ENCODE measurements at places on chromosomes 7 and 10.

DNA sequence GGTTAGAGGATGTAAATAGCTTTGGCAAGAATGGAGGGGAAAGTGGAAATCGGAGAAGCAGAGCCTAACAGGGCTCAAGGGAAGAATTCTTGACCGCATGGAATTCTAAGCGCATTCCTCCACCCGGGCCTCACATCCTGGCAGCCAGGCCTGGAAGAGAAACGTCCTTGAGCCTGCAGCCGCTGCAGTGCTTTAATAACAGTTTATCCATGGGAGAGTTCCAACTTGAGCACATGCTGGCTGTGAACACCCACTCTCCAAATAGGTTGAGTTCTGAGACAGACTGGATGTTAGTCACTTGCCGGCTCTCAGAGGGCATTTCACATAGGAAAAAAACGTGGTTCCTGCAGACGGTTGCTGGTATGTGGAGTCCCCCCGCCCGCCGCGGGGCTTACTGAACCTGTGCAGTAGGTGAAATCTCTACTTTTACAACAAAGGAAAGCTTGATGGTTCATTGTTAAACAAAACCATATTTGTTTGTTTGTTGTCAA, 61.4 kb upstream of the STEAP1B start:
- no peak for DNase-seq

DNA sequence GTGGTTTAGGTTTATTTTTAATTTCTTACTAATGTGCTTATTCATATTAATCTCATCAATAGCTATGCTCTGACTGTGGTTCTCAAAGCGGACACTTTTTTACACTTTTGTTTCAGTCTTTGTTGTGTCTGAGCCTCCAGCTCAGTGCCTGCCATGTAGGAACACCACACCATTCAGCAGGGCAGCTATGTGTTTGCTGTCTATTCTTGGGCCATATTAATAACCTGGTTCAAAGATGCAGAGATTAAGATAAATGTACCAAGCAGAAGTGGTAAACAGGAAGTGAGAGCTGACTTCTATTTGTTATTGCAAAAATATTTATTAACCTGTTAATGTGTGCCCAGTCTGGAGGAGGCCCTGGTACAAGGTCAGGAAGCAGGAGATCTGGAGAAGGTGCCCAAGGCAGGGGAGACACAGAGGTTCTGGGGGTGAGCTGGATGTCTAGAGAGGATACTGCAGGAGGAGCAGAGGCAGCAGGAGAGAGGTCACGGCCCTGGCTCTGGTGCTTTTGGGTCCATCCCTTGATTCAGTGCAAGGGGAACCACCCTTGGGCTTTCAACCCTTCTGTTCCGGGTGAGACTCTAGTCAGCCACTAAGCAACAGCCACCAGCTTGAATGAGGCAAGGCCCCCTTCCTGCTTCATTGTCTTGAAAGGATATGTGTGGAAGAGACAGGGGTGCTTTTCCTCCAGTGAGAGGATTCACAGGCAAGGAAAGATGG, 1.9 kb downstream of the TBXAS1 start:
- no peak for DNase-seq

DNA sequence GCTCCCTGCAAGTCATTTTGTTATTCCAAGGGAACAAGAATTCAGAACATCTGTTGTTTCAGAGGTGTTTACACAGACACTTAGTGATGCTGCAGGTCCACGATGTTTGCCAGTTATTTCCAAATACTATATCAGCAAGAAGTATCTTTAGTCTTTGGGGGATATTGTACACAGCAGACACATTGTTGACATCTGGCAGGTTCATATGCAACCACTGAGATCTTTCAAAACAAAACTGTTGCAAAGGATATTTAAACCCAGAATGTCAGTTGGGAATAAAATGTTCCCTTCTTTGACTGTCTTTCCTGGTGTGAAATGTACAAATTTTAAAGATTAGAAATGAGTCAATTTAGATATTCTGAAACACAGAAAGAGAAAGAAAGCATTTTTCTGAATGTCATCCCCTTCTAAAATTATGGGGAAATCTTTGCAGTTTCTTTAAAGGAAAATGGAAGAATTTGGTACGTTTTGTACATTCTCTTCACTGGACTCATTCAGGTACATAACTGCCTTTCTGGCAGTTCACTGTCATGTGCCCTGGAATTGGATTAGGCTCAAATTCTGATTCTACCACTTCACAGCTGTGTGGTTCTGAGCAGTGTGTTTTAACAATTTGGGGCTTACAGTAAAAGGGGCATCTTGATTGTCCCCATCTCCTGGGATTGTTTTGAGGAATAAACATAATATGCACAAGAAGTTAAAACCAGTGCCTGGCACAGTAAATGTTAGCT, 40.3 kb upstream of the CELF2 start:
- DNase-seq, result no peak

DNA sequence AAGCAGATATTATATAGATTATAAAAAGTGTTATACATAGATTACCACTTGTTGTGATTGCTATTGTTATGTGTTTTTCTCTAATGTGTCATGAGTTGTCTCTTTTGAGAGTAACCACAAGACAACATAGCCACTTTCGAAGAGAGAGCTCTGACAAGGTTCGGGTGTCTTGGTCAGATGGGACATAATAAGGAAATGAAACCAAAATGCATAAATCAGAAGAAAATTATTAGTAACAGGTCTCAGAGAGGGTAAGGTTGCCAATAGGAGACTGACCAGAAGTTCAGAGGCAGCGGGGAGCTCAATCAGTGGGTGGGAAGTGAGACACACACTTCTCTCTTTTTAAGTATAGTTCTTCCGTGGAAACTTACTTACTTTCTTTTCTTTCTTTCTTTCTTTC, 639.2 kb upstream of the POT1 start:
- no peak for DNase-seq

GRCh38 chr7:200290-200689, 7.9 kb downstream of the FAM20C start:
- DNase-seq, result no peak

DNA sequence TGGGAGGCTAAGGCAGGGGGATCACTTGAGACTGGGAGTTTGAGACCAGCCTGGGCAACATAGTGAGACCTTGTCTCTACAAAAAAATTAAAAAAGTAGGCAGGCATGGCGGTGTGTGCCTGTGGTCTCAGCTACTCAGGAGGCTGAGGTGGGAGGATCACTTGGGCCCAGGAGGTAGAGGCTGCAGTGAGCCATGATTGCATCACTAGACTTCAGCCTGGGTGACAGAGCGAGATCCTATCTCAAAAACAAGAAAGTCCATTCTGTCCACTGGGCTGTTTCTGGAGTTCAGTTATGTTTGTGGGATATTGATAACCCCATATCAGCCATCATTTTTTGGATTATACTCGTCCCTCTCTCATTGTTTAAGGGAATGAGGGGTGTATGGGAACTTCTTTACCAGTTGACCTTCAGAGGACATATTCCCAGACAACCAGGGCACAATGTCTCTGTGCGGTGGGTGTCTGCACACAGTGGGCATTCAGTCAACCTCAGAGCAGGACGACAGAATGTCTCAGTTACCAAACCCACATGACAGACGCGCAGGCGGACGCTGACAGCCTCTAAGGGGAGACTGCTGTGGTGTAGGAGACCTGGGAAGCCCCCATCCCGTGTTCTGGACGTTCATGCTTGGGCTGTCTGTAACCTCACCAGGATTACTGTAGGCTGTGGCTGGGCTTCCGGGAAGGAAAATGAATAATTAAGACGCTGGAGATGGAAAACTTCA, 69.4 kb downstream of the CARD11 start:
- no peak for DNase-seq

DNA sequence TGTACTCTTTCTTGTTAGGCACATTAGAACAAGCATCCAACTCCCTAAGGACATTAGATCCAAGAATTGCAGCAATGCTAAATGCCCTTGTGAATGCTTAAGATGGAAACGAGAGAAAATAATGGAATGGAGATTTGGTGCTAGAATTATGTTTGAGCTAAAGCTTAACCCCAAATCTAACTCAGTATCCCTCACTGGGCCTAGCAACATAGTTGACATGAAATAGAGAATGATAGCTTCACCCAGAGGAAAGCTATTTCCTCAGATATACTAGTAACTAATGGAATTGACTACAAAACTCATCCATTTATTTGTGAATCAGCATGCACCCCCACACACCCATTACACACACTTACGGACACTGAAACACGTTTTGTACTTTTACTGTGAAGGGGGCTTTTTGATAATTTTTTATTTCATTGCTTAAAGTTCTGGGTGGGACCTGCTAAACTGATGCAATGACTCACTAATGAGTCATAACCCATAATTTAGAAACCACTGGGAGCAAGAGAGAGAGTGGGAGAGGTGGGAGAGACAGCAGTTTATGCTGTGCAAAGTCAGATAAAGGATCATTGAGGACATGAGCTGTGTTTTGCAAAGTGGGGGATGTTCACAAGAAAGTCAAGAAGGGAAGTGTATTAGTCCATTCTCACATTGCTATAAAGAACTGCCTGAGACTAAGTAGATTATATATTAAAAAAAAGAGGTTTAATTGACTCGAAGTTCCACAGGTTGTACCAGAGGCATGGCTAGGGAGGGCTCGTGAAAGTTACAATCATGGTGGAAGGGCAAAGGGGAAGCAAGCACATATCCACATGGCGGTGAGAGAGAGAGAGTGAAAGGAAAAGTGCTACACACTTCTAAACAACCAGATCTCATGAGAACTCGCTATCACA, 382.7 kb downstream of the SFMBT2 start:
- DNase-seq, result no peak

GRCh38 chr10:35797187-35797586, 155.1 kb upstream of the FZD8 start:
- no peak for DNase-seq

DNA sequence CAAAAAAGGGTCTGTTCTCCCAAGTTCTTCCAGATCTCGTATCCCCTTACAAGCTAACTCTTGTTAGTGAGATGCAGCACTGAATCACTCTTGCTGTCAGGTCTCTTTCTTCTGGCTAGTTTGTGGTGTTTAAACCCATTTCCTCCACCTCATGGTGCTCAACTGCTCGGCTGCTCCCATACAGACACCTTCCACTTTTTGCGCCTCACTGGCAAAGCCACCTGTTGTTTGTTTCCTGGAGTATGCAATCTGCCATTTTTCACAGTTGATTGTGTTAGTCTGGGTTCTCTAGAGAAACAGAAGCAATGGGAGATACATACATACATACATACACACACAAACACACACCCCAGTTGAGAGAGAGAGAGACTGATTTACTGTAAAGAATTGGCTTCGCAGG, 124.4 kb upstream of the SP8 start:
- no peak for DNase-seq

GRCh38 chr7:4734587-4735345, 40.7 kb upstream of the AP5Z1 start:
- no peak for DNase-seq

DNA sequence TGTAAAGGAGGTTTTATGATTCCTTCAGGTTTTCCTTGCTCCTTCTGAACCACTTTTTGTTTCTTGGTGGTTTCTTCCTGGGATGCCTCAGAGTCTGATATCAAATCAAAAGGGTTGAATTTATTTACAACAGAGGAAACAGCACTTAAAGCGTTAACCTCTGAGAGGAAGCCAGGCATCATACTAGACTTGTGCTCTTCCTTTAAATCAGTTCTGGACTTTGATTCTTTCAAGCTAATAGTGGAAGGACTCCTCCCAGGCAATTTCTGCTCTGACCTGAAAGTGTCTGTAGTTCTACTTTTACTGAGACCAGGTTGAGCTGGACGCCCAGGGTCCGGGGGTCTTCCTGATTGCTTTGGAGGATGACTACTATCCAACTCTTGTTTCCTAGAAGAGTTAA, 6.7 kb downstream of the PCLO start:
- DNase-seq, result no peak

GRCh38 chr7:150947761-150948651, 30.1 kb downstream of the KCNH2 start:
- no peak for DNase-seq

DNA sequence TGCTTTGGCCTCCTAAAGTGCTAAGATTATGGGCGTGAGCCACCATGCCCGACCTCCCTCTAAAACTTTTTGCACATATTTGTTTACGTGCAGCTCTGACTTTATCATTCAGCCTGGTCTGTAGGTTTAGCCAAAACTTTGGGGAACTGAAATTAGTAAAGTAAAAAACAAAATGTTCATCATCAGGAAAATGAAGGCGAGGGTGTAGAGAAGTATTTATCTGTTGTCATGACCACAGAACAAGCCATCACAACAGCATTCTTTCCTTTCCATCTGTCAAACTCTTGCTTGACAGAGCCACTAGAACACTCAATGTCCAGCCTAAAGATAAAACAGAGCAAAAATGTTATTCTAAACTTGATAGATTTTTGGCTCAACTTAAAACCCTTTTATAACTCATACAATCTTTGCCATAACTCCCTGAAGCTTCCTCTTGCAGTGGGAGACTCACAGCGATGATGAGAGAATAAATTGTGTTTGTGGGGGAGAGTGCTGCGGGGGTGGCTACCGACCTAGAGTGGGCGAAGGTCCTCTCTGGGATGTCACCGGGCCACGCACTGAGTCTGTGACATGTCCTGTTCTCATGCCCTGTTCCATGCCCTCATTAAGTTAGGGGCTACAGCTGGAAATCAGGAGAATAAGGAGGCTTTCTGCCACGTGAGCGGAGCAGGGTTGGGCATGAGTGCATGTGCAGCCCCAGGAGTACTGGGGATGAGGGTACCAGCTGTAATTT, 58.6 kb upstream of the MKRN1 start:
- no peak for DNase-seq

GRCh38 chr10:79159785-79160184, 91.0 kb downstream of the ZMIZ1 start:
- DNase-seq, result no peak

DNA sequence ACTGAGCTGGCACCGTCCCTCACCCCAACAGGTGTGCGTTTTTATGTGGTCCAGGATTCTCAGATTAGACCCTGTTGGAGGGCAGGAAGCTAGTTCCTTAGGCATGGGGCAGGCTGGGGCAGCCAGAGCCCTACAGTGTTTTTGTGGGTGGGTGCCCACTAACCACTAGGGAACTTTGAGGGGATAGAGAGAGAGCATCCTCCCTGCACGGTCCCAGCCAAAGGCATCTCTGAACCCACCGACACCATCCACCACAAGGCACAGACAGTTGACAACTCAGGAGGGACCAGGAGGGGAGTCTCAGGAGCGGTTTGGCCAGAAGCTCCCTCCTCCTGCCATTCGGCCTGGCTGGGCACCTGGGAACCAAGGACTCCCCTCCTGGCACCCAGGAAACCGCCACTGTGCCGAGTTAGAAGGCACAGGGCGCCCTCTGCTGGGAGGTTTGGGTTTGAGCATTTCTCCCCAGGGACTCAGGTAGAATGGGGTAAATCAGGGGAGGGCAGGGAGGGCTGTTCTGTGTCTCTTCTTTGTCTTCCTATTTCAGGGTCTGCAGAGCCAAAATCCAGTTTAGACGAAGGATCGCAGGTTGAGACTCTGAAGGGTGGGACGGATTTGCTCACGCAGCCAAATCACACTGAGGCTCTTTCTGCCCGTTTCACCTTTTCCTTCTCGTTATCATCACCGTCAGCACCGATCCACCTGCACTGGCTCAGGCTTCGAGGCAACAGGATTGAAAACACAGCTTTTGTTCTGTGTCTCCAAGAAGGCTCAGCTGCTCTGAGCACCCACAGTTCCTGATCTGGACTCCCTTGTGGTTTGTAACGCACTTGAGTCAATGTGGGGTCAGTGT, 84.8 kb upstream of the COL13A1 start:
- DNase-seq, result peak; percentile 33

Data from T follicular helper cell (primary cell).